ENCODE measurements at places on chromosomes 12 and 14.

GRCh38 chr12:5451251-5451650 is 19.3 kb downstream of the NTF3 start:
- no peak for DNase-seq

DNA sequence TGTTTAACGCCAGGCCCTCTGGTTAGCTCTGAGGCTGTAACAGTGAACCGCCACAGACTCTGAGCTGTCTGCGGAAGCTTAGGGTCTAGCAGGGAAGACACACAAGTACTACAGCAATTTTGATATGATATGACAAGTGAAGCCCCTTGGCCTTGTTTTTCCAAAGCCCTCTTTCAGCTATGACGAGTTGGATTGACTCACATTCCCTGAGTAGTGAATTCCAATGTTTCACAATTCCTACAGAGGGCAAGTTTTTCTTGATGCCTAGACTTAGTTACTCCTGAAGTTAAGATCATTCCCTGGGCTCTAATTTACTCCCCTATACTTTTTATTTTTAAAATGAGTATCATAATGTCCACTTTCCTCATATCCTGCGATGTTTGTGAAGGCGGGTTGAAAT is 53.3 kb upstream of the CISTR start:
- no peak for DNase-seq

GRCh38 chr14:93286212-93286890 is 46.5 kb downstream of the BTBD7 start:
- DNase-seq = no peak

DNA sequence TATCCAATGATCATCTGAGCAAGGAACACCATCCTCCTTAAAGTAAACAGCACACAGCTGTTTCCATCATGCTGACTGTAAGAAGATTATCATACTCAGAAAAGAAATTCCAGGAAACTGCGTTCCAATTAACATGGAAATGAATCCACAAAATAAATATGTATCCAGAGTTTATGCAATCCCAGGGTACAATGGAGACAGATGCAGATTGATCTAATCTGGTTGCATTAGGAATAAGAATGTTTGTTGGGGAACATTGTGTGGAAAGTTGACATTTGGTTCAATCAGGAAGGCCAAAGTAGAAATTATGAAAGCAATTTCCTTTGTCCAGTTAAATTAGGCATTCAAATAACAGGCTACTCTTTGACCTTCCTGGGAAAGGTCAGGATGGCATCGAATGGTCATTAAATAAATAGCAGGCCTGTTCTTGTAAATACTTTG is 236.9 kb upstream of the AMIGO2 start:
- no peak for DNase-seq

DNA sequence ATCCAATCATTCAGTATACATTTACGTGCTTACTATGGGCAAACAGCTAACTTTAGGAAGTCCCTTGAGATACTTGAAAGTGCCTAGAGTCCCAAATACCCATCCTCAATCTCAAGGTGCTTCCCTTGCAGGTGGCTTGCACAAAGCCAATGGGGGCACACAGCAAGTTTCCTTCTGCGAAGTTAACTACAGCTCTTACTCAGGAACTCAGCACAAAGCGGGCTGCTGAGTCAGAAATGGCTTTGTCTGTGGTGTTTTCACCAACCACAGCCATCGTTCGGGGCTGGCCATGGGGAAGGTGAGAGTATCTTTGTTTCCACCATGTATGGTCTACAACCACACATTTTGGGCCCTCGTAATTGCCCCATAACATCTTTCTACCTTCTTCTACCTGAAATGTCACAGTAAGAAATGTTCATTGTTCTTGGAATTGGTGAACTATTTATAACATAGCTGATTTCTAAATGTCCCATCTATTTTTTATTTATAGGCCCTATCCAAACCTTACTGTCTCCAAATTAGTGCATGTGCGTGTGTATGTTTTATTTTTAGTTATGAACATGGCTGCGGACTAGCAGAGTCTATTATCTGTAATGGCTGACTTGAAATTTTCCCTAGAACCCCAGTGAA is 13.9 kb downstream of the MFAP5 start:
- DNase-seq = no peak

DNA sequence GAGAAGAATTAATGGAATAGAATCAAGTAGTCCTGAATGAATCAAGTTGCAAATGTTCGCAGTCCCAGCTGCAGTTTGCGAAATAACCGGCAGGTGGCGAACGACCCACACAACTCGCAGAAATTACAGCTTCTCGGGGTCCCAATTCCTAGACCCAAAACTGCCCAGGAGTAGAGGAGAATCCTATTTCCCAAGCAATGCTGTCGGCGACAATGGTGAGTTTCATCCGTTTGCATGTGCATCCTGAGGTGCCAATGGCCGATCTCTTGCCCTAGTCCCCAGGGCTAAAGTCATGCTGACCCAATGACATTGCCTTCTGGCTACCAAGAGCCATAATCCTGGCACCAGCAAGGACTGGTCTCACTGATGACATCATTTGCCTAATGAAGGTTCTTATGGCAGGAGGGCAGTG is 8.5 kb upstream of the ASCL1 start:
- peak; percentile 70 for DNase-seq

- no peak for DNase-seq
Observed at GRCh38 chr14:105850853-105851581, 324.6 kb downstream of the TMEM121 start.

GRCh38 chr12:119354172-119354571 is 19.6 kb downstream of the CCDC60 start:
- peak; percentile 21 for DNase-seq

- no peak for DNase-seq
Observed at GRCh38 chr14:82621881-82622450, 1088.3 kb upstream of the SEL1L start.

- no peak for DNase-seq
Observed at GRCh38 chr14:100617410-100618317, 30.4 kb upstream of the BEGAIN start.

GRCh38 chr14:75246546-75247285 is 31.9 kb upstream of the FOS start:
- DNase-seq = no peak

- DNase-seq = no peak
Observed at GRCh38 chr14:95334044-95334443, 14.3 kb upstream of the CLMN start.

DNA sequence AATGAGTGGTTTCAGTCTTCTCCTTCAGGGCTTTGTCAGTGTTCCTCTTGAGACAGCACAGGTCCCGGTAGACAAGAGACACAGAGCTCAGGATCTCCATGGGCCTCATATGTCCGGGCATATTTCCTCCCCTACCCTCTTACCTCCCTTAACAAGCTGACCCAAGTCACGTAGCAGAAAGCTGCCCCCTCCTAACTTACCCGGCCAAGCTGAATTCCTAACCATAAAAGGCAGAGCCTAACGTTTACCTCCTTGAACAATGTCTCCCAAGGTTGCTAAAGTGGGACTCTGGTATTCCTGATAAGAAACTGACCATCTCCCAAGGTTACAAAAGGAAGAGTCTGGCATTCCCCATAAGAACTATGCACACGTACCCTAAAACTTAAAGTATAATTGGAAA is 182.2 kb upstream of the USP15 start:
- no peak for DNase-seq

GRCh38 chr12:70774055-70774454 is 136.8 kb upstream of the PTPRB start:
- DNase-seq = no peak

GRCh38 chr12:46371718-46372543 is 642 bp downstream of the SLC38A2 start:
- DNase-seq = peak; percentile 45

DNA sequence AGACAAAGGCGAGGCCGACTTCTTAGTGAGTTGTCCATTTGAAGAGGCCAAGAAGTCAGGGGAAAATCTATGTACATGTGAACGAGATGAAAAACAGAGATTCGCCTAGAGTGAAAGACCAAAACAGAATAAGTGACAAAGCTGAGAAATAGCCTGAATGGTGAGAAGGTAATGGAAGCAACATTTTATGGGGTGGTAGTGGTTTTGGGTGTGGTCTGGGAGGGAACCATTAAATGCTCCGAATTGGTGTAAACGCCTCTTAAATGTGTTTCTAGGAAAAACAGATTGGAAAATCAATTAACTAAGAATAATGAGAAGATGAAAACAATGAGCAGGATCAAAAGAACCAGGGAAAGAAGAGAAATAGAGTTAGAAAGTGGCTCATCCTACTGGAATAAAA is 83.8 kb upstream of the MANSC4 start:
- no peak for DNase-seq

- peak; percentile 8 for DNase-seq
Observed at GRCh38 chr14:68295316-68295816, 475.8 kb downstream of the RAD51B start.

DNA sequence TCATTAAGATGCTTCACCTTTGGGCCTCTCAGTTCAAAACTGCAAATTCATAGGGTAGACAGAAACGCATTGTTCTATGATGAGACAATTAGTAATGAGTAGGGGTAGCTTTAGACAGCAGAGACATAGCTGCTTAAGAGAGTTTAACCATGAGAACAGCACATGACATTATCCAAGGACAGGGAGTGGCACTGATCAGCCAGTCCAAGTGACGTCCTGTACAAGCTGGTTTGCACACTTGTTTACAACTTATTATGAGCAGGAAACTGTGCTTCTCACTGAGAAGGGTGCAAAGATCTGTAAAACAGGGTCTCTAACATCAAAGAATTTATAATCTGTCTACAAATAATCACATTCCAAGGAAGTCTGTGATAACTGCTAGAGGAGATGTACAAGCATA is 11.2 kb upstream of the SRSF5 start:
- DNase-seq = no peak

DNA sequence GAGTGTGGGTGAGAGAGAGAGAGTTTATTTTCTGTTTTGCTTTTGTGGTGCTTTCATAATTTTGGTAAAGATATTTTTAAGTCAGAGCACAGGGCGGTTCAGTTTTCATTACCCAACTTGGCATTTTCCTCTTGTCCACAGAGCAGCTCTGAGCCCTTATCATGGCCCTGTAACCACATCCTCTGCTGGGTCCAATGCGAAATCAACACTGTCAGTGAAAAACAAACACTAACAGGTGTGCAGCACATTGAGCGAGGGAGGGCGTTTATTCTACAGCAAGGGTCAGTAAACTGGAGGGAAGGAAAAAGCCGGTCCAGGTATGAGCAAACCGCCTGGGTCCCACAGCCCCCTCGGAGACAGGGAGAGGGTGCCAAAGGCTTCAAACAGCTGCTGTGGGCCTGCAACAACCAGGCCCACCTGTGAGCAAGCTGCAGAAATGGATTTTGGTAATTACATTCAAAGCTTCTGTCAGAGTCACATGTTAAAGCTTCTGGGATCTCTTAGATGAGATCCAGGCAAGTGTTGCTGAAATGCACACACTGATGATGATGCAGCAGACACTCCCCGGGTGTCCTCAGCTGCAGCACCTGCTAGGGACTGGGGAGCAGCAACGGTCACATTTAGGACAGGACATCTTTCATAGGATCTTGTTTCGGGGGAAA is 132.7 kb upstream of the DYRK2 start:
- peak; percentile 66 for DNase-seq

DNA sequence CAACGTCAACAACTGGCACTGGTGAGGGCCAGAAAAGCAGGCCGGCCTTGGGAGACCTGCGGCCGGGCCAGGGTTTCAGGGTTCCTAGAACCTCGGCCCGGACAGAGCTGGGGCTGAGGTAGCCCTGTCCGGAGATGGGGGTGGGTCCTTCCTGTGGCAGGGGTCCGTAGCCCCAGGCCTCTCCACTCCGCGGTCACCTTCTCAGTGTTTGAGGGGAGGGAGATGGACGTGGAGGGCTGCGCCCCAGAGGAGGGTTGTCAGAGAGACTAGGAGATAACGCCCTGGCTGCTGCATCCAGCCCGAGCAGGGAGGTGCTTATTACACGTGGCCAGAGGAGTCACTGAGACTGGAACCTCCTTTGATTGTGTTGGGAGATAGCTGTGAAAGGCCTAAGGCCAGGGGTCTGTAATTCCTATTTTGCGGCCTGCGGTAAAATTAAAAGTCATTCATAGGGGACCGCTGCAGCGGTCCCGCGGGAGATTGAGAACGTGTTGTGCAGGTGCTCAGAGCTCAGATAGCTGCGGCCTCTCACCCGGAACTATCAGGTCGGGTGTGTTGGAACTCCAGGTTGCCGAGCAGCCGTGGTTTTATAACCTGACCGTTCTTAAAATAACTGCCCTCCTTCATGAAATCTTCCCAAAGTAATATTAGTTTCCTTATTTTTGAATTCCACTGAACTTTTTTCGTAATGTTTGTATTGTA is 507 bp downstream of the AHSA1 start:
- peak; percentile 54 for DNase-seq

DNA sequence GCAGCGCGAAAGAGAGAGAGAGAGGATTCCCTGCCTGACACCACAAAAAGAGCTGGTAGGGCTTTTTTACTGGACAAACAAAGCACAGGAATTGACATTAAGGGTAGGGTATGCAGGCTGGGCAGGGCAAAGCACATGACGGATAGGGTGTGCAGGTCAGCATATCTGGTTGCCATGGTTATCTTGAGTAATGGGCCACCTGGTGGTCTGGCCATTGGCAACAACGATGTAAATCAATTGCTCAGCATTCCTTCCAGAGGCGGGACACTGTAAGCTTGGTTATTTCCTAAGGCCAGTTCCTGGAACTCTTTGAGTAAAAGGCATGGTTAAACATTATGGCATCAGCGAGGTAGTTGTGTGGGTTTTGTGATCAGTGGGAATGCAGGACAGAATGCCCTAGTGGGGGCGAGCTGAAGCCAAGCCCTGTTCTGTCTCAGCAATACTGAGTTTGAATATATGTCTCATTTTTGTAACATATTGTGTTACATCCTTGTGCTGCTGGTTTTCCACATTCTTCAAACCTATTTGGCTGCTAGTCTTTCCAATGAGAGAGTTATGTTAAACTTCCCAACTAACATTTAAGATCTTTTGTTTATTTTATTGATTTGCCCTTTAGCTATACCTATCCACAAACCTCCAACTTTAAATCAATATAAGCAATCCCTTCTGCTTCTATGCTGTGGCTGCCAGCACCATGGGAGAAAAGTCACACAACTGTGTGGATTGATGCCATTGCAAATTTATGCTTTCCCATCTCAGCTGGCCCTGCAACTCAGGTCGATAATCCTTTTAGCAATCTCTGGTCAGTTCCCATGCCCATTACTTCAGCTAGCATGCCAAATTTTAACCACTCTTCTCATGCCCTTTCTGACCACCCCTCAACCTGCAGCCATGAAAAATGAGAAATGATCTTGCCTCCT is 396.7 kb upstream of the PDE3A start:
- DNase-seq = peak; percentile 85

GRCh38 chr12:40730281-40730680 is 38.0 kb downstream of the CNTN1 start:
- DNase-seq = no peak

- DNase-seq = no peak
Observed at GRCh38 chr12:33472299-33472698, 32.7 kb upstream of the SYT10 start.

GRCh38 chr12:45660330-45660729 is 69.2 kb upstream of the ARID2 start:
- no peak for DNase-seq

GRCh38 chr12:72269491-72269890 is 2.7 kb upstream of the TRHDE start:
- no peak for DNase-seq

- DNase-seq = peak; percentile 68
Observed at GRCh38 chr14:79656496-79656895, 554.8 kb downstream of the DIO2 start.

GRCh38 chr14:31881531-31882310 is 195.4 kb upstream of the ARHGAP5 start:
- no peak for DNase-seq
